Ureter (tissue), 1 donor: ENCODE measurements at places on chromosomes 5 and 9. TPM values are rescaled to one million over a fixed set of nuclear protein-coding genes. Genes with fewer than 3 reads are reported as not detected.
A peak's percentile ranks its signal among the peaks of the same experiment; 100 is the strongest.

DNA sequence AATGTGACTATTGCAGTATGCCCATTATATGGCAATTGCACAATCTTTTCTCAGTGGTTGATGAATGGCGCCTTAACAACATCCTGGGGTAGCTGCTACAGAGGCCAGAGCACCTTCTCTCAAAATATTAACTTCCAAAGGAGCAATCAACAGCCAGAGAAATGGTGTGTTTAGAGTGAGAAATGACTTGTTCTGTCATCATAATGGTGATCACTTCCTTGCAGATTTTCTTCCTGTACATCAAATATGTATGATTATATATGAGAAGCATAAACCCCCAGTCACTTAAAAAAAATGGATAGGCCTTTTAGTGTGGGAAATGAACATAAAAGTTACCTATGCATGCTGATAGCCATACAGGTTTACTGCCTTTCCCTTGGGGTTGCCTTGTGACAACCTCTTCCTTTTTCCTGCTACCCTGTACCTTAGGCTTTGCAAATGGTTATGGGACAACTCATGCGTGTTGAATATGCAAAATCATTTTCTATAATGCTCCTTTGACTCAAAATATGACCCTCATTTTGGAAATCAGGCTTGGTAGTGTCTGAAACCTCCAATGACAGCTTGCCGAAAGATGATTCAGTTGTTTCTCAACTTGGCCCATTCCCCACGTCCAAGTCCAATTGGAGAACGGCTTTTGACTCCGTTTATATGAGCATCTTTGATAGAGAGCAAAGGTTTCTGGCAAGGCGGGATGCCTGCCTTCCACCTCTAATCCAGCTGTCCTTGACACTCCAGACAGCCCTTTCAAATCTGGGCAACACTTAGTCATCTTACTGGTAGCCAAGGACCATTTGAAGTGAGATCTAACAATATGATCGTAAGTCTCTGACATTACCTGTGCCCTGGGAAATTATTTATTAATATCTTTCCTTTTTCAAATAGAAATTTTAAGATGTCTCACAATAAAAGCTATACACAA lies 69.3 kb downstream of the SLC1A1 start:
- no peak for DNase-seq

DNA sequence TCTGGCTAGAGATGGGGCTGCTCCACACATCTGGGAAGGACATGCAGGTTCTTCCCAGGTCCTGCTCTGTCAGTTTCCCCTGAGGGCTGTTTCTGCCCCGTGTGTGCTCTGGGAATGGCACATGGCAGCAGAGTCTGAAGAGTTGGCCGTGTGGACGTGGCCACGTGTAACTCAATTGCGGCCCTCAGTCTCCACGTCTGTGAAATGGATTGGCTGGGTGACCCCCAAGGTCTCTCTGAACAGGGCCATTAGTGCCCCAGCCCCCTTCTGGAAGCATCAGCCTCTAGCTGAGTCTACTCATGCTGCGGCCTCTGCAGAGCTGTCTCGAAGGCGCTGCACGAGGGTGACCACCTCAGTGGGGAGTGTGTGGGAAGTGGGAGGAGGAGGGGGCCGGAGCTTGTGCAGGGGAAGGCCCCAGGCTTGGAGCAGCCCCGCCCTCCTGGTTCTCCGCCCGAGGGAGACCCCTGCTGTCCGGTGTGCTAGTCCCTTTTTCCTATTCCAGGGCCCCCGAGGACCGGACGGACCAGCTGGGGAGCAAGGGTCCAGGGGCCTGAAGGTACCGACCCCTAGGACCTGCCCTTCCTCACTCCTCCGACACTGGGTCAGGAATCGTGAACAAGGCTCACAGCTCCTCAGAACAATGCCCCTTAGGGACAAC lies 58.9 kb upstream of the ORM1 start:
- no peak for DNase-seq

DNA sequence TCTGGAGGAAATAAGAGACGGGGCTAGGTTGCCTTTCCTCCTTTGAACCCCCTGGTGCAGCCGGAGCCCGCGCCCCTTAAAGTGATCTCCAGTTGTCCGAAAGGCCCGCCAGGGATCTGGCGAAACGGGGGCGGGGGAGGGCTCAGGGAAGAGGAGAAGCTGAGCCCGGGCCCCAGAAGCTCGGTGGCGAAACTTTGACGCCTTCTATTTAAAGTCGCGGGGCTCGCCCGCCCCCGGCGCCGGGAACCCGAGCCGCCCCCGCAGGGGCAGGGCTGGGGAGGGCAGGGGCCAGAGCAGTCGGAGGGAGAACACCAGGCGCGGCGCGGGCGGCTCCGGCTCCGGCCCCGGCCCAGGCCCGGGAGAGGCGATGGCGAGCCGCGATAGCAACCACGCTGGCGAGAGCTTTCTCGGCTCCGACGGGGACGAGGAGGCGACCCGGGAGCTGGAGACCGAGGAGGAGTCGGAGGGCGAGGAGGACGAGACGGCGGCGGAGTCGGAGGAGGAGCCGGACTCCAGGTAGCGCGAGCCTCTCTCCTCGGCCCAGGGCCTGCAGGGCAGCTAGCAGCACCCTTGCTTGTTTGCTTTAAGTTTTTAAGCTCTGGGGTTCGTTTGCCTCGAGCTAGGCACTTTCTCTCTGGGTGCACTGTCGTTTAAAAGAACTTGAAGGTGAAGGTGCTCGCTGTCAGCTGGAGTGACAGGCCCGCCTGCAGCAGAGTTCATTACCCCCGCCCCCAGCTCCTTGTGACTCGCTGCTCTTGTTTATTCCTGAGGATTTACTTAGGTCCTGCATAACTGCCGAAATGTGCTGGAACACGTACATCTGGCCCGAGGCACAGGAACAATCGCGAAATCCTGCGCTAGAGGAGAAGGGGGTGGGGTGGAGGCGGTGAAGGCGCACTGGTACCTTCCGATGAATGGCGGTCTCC lies at the start of gene CMYA5:
CMYA5 (plus strand) TSS at position 296 of the 926 bp plus-strand sequence; CDS start at position 368, 72 bp downstream.
- DNase-seq = peak; percentile 78

- no peak for DNase-seq
Observed at GRCh38 chr9:131545786-131546335, 538 bp downstream of the PRRT1B start.

DNA sequence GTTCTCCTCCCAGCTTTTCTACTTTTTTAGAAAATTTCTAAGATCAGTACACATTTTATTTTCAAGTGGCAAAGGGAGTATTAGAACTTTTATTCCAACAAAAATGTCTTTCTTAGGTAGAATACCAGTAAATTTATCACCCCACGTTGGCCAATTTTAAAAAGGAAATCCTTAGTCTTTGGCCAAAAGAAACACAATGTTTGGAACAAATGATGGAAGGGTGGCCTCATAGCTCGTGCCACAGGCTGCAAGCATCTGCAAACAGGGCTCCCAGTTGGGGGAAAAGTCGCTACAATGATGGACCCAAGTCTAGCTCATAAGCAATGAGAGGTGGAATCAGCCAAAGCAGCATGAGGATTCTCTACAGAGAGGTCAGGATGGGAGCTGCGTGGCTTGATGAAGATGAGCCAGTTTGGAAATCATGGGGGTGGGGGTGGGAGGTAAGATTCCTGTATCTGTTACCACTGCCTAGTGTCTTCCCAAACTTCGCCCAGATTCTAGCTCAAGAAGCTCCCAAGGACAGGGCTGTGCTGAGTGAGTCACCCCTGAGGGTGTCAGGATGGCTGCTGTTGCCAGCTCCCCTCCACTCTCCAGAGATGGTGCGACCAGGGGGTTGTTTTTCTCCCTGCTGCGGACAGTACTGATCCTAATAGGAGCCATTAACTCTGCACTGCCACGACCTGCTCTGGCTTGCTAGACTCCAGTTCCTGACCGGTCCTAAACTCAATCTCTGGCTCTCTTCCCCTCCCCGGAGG lies 75.6 kb downstream of the DCP2 start:
- DNase-seq = no peak

GRCh38 chr5:55750499-55750898 lies 12.6 kb downstream of the DDX4 start:
- no peak for DNase-seq

- no peak for DNase-seq
Observed at GRCh38 chr5:180103487-180104167, 32.1 kb upstream of the RNF130 start.

DNA sequence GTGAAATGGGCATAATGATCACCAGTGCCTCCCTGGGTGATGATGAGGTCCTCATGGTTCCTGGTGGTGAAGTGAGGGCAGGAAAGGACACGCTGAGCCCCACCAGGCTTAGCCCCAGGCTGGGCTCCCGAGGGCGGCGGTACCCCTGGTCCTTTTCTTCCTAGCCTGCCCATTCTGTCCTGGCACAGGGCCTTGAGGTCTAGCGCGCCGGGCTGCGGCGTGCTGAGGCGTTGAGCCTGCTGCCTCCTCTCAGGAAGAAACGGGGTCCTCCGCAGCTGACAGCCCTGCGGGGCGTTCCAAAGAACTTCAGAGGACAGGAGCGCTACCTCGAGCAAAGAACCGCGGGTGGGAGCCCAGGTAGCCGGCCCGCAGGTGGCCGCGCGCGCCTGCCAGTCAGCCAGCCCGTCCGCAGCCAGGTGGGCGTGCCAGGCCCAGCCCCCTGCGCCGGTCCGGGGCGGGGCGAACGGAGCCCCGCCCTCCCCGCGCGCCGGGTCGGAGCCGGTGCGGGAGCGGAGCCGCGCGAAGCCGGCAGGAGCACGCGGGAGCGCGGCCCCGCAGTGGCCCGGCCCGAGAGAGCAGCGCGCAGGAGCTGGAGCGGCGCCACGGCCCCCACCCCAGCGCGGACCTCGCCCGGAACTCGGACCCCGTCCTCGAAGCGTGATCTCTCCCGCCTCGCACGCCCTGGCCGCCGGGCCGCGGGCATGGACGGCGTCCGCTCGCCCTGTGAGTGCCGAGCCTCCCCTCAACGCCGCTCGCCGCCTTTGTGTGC lies at the start of gene WNK2:
WNK2 (plus strand) TSS at position 477 of the 769 bp plus-strand sequence. CDS start 791 bp downstream, outside the sequence.
- no peak for DNase-seq

DNA sequence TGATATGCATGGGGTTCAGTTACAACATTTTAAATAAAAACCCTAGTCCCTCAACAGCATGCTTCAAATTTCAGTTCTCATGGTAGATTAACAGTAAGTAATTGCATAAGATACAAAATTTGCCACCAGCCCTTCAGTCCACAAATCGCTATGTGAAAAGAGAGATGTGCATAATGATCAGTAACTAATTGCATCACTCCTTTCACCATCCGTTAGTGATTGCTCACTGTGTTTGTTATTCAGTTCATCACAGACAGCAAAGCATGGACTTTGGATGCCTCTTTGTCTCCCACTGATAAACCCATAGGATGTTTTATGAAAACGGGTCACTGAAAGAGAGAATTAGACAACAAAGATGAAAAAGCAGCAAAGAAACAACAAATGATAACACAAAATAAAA lies 103.2 kb downstream of the MCTP1 start:
- DNase-seq = no peak

The FAM221B gene
- 0.26 TPM for total RNA-seq

GRCh38 chr5:93296338-93296737 lies 284.7 kb downstream of the NR2F1-AS1 start:
- DNase-seq = no peak

- no peak for DNase-seq
Observed at GRCh38 chr5:175693741-175694140, 35.9 kb downstream of the HRH2 start.

DNA sequence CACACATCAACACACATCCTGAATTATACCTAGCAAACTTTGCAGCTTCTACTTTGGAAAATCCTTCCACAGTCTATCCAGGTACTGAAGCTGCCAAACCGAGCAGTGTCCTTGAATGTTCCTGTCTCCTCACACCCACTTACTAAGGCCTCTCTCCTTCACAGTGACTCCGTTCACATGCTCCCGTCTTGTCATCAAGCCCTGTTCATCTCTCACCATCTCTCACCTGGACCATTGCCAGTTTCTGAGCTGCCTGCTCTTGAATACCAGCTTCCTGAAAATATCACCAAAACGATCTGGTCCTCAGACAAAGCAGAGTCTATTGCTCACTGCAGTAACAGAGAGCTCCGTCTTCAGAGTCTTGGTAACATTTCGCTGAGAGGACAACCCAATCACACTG lies 57.4 kb downstream of the GCNT1 start:
- DNase-seq = no peak

GRCh38 chr5:123223921-123224320 lies 134.9 kb downstream of the PRDM6 start:
- no peak for DNase-seq

DNA sequence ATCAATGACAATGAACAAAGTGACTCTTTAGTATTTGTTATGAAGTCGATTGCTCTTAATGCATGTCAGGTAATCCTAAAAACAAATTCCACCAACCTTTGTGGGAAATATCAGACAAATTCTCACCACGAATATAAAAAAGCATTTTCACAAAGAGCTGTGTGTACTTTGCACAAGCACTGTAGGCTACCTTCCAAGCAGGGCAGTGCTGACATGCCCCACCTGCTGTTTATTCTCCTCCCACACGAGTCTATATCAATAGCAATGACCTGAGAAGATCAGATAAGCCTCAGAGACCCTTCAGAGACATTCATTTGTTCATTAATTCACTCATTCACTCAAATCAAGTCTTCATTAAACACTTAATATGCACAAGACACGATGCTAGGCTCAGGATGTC lies 469.1 kb downstream of the ZSWIM6 start:
- DNase-seq = no peak

DNA sequence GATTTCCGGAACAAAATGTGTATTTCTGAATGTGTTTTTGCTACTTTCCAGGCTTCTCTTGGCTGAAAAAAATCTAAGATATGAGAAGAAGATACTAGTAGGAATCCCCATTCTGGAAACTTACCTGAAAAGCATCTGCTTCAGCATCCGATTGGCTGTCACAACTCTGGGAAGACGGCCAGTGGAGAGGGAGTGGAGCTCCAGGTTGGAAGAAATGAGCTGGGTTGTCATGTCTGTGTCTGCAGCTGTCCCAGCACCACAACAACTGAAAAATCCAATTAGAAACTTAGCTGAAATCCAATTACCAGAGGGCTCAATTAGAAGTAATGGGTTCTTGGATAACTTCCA lies 3.0 kb downstream of the PSMB7 start:
- DNase-seq = no peak

DNA sequence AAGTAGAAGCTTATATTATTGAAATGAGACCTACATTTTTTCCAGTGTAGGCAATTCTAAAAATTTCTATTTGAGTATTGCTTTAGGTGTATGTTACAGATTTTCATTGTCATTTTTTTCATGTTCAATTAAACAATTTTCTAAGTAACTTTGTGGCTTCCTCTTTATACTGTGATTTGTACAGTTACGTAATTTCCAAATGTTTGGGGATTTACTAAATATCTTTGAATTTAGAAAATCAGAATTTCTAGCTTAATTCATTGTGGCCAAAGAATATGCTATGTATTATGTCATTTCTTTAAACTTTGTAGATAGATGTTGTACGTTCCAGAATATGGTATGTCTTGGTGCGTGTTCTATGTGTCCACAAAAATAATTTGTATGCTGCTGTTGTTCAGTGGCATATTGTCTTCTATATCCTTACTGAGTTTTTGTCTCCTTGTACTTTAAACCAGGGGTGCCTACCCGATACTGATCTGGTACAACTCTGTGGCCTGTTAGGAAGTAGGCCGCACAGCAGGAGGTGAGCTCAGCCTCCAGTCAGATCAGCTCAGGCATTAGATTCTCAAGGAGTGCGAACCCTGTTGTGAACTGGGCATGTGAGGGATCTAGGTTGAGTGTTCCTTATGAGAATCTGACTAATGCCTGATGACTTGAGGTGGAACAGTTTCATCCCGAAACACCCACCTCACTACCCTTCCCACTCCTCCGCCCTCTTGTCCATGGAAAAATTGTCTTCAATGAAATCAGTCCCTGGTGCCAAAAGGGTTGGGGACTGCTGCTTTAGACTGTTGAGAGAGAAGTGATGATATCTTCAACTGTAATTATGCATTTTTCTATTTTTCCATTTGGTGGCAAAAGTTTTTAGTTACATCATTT lies 63.5 kb downstream of the UBE2R2 start:
- no peak for DNase-seq
